Stimulated activated CD8-positive, alpha-beta memory T cell treated with anti-CD3 and anti-CD28 coated beads, Interleukin-2, amount 100 ng/mL, for 48 hours (primary cell): ENCODE measurements at places on chromosomes 3 and 15.

GRCh38 chr3:14689247-14689980 is 14.5 kb downstream of the C3orf20 start:
- no peak for DNase-seq

GRCh38 chr15:63338170-63338569 is 43.5 kb downstream of the CA12 start:
- no peak for DNase-seq

GRCh38 chr3:45904931-45905330 is 18.6 kb downstream of the CCR9 start:
- DNase-seq, result no peak

DNA sequence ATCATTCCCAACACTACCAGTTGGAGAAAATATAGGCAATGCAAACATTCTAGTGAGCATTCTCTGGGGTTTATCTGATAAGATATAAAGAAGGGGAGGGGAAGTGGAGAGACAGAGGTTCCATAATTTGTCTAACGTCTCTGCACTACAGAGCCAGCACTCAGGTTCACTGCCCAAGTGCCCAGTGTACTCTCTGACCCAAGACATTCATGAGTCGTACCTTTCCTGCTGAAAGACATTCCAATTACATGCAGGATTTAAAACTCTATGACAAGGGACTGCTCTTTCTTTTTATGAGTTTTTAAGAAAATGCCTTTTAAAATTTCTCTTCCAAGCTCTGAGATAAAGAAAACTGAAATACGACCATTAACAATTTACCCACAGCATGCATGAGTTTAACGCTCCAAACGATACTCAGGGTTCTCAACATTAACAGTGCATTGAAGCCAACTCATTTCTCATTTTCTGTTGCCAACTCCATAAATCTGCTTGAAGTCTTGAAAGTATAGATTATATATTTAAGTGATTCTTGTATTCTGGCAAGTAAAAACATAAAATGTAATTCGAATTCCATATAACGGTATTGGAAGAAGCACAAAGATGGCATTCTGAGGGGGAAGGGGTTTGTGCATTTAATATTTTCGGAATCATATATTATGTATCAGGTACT is 193.4 kb downstream of the SUCLG2 start:
- no peak for DNase-seq

- no peak for DNase-seq
These were observed 111.1 kb upstream of the CBLB start for GRCh38 chr3:105979961-105980360.

DNA sequence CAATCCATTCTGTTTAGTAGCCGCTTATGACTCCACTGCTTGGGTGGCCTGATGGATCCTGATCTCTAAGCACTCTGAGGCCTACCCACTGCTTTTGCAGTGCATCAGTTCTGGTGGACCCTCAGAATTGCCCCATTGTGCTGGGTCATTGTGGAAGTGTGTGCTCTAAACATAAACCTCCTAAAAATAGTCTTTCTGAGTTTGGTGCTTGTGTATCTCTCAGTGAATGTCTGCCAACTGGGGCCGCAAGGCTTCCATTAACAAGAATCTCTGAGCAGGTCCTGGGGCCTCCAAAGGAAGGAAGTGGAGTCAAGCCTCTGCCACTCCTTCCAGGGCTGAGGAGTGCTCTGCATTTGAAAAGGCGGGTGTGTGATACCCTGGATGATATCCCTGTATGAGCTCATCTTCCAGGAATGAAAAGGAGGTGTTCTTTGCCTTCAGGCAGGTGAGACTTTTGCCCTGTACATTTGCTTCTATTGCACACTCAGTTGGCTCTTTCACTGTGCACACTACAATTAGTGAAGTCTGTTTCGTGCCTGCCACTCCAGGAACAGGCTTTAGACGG is 80.0 kb upstream of the CACNA2D3 start:
- DNase-seq, result no peak

DNA sequence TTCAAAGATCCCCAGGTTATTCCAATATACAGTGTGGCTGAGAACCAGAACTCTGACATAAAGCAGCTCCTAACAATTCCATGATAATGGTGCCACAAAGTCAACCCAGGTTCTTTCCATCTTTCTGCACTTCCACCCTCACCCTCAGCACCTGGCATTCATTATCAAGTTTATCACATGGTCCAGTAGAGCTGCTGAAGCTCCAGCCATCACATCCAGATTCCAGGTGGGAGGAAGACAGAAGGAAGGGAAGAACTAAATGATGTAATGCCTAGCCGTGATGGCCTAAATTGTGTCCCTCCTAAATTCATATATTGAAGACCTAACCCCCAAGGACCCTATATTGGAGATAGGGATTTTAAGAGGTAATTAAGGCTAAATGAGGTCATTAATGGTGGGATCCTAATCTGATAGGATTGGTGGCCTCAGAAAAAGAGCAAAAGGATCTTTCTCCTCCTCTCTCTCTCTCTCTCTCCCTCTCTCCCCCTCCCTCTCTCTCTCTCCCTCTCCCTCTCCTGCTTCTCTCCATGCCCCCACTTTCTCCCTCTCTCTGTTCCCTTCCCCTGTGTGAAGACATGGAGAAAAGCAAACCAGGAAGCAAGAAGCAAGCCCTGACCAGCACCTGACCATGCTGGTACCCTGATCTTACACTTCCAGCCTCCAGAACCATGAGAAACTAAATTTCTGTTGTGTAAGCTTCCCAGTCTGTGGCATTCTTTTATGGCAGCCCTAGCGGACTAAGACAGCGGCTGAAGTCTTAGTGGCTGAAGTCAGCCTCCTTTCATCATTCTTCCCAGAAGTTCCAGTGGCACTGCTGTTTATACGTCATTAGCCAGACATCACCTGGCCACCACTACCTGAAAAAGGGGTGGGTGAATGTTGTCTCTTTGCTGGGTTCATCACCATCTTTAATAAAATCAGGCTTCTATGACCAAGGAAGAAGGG is 369.7 kb upstream of the PROK2 start:
- no peak for DNase-seq

GRCh38 chr3:150771600-150771999 is 8.6 kb upstream of the SIAH2 start:
- no peak for DNase-seq

DNA sequence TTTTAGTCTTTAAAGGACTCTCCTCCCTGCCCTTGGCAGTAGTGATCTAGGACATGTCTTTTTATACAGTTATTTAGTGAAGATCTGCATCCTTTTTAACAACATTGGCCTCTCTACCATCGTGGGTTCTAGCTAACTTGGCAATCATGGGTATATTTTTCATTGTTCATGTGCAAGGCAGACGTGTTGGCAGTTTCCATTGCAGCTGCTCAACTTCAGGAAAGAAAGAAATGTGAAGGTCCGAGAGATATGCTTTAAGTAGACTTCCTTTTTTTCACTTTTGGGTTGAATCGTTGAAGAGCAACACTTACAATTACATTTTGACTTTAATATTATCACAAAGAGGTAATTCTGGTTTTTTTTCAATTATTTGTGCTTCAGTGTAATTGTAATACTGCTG is 172.6 kb downstream of the SATB1 start:
- DNase-seq, result no peak

DNA sequence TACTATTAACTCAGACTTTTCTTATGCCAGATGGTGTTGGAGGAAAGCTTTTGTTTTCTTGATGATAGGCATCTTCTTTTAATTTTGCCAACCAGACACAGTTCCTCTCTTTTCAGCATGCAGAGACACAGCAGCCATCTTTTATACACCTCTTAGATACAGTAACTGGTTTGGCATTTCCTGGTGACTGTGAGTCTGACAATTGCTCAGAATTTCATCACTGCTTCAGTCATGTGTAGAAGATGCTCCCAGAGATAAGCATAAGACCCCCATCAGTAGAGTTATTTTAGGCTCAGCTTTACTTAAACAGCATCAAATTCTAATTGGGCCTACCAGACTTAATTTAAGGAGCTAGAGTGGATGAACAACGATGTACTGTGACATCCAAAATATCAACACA is 779.0 kb downstream of the SQOR start:
- no peak for DNase-seq

GRCh38 chr15:69956417-69956816 is 141.3 kb downstream of the TLE3 start:
- DNase-seq, result no peak

DNA sequence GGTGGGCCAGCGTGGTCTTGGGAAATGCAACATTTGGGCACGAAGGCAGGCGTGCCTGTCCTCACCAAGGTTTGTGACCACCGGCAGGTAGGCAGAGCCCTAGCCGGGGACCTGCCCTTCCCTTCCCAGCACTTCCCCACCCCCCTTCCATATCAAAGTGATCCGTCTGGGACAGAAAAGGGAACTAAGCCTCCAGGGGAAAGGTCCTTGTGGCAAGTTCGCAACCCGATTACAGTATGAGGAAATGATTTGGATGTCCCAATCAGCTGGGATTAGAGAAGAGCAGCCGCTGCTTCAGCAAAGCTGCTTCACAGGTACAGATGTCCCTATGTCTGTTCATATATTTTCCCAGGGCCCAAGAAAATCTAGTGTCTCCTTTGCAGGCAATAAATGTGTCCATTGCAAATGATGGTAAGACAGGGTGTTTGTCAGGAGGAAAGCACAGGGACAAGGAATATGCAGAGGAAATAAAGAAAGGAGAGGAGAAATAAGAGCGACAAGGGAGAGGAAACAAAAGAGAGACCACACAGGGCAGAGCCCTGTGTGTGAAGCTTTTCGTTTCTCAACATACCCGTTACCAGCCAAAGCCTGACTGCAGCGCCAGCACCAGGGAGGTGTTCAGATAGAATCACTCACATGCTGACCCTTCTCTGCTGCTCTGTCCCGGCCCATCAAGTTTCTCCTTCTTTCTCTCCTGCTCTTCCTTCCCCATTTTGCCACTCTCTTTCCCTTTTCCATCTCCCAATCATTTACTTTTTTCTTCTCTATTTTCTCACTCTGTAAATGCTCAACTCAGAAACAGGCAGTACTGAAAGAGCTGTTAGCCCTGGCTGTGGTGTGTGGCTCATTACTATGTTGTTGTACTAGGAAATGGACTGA is 17.4 kb upstream of the SECISBP2L start:
- no peak for DNase-seq

DNA sequence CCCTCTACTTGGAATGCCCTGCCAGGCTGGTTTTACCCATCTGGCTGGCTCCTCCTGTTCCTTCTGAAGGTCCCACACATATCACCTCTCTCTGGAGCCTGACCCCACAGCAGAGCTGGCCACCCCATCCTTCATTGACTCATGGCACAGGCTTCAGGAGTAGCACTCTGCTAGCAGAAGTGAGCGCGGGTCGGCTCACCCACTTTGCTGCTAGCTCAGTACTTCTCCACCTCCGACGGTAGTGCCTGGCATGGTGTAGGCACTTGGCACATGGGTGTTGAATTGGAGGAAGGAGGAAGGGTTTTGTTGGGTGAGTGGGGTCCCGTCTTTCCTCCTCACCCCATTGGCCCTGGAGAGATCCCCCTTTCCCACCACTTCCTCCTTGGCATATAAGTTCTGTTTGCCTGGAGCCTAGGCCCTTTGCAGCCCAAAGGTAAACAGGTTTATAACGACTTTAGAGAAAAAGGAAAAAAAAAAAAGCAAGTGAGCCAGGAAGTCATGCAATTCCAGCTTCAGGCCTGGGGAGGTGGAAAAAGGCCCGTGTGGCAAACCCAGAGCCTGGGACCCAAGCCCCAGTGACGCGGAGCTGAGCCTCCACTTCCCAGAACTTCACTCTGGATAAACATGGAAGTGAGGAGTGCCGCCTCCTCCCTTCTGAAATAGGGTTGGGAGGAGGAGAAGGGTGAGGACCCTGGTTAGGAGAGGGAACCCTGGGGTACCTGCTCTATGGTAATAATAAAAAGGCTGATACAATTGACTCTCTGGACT is 35.4 kb downstream of the SMAD6 start:
- DNase-seq, result no peak

DNA sequence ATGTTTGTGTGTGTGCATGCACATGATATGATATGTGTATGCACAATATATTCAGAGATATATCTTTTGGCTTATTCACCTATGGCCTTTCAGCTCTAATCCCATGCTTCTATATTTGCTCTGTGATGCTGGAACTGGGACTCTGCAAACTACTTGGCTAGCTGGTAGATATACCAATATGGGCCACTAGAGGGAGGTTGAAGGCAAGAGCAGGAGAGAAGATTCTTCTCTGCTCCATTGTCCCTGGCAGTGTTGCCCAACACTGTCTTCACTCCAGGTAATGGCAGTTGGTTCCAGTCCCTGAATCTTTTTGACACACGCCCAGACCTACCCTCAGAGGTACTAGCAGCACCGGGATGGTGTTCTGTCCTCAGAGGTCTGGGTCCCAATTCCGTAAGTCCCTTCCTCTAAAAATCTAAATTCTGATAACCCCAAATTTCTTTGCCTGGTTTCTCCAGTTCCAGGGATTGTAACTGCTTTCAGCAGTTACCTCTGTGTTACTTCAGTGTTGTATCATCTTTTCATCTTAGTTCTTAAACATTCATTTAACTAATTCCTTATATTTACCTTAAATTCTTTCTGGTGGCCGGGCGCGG is 44.7 kb downstream of the GTPBP8 start:
- no peak for DNase-seq

DNA sequence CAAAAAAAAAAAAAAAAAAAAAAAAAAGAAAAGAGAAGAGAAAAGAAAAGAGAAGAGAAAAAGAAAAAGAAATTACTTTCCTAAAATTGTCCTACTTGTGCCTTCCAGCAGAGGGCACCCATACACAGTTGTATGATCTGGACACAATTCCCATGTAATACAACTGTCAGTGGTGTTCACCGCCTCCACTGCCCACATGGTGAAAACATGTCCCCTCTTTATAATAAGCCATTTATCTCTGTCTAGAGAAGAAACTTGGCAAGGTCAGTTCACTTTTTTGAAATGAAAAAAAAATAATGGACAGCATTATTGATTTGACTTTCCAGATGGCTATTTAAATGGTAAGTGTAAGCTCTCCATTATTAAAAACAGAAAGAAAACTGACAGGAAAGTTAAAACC is 459.4 kb downstream of the GBE1 start:
- DNase-seq, result no peak

- no peak for DNase-seq
These were observed 162.9 kb upstream of the LRTM1 start for GRCh38 chr3:55090746-55091145.

GRCh38 chr3:71264840-71265239 is 318.7 kb downstream of the FOXP1 start:
- DNase-seq, result no peak

DNA sequence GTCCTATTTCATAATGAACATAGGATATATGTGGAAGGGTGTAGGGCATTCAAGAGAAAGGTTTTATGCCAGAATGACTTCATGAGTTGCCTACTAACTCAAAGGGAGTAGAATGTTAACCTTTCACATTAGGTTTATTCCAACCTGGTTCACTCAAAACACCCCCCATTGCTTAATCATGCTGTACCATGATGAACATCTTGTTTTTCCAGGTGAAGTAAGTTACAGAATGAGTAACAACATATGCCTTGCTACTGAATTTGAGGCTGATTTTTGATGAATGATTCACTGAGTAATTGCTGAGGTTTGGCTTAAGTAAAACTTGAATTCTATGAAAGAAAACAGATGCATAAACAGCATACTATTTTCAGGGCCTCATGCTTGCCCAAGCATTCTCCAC is 5.9 kb upstream of the CLDN16 start:
- no peak for DNase-seq
